Uterus (tissue), 4 donors: ENCODE measurements at places on chromosomes 4 and X.

- no peak for DNase-seq
Measured at GRCh38 chr4:183834252-183834651, 70.9 kb upstream of the STOX2 start.

- DNase-seq = no peak
Measured at GRCh38 chr4:128727658-128728057, 81.8 kb upstream of the JADE1 start.

DNA sequence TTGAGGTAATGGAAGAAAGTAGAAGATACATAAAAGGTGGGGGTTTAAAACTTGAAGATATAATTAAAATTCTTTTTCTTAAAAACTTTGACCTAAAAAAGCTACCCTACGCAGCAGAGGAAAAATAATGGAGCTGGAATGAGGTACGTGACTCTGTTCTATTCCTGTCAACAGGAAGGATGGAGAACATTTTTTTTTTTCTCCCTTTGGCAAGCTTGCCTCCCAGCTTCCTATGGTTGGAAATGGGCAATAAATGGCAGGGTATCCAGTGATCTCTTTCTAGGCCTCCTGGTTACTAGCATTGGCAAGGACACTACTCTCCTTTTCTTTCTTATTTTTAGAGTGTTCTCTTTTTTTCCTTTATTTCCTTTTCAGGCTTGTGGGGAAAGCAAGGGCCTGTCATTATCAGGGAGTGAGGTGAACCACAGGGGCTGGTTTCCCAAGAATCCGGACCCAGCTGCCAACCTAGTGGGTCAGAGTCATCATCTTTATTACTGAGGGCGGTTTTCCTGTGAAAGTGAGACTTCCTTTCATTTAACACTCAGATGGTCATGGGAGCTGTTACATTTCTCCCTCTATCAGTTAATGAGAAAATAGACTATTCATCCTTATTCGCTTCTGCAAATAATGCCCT, 224.6 kb downstream of the SPRY1 start:
- peak; percentile 32 for DNase-seq

DNA sequence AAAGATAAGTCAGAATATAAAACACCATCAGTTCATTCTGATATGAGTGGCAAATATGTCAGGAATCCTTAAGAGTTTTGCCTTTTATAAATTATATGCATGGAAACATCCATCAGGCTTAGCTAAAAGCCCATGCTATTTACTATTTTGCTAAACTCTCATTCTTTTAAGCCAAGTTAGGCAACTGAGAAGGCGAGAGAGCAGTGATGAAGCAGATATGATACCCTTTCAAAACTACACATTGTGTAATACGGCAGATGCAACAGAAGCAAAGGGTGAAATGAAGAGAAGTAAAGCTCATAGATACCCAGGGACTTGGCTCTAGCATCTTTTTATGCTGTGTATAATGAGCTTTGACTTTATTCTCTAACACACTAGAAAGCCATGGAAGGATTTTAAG, 95.8 kb downstream of the SLIT2 start:
- DNase-seq = no peak

GRCh38 chr4:166482758-166483157, 609.7 kb downstream of the TLL1 start:
- no peak for DNase-seq

DNA sequence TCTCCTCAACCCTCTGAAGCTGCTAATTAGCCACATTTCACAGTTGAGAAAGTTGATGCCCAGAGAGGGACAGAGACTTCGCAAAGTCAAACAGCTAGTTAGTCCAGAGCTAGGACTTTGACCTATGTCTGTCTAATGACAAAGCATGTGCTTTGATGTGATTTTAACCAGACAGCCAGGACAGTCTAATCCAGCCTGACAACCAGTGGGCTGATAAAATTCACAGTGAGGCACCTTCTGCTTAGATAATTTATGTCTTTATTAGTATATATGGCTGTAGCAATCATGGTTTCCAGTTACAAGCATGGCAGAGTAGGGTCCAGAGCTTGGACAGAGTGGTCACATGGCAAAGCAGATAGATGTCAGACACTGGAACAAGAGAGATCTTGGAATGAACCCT, 133.6 kb upstream of the C1QTNF7 start:
- no peak for DNase-seq

DNA sequence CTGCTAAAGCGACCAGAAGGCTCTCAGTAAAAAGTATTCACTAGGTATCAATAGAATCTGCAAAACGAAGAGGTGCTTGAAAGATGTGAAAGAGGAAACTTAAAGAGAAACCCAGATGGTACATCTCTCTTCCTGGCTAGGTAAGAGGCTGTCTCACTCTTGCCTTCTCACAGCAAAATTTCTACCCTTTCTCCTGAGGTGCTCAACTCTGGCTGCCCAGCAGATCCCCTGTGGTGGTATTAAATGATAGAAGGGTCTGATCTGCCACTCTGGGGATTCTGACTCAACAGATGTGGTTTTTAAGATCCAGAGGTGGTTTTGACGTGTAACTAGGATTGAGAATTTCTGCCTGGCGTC, 14.9 kb upstream of the TSPAN5 start:
- DNase-seq = no peak

DNA sequence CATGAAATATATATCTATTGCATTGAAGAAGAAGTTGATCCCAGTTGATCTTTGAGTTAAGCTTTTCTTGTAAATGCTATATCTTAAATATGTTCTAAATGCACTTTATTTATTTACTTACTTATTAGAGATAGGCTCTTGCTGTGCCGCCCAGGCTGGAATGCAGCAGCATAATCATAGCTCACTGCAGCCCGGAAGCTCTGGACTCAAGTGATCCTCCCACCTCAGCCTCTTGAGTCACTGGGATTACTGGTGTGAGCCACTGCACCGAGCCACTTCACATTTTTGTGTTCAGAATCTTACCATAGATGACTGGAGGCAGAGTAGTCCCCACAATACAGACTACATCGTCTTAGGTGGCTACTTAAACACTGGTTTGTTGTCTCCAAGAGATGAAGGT, 324.3 kb upstream of the SLIT2 start:
- DNase-seq = no peak

DNA sequence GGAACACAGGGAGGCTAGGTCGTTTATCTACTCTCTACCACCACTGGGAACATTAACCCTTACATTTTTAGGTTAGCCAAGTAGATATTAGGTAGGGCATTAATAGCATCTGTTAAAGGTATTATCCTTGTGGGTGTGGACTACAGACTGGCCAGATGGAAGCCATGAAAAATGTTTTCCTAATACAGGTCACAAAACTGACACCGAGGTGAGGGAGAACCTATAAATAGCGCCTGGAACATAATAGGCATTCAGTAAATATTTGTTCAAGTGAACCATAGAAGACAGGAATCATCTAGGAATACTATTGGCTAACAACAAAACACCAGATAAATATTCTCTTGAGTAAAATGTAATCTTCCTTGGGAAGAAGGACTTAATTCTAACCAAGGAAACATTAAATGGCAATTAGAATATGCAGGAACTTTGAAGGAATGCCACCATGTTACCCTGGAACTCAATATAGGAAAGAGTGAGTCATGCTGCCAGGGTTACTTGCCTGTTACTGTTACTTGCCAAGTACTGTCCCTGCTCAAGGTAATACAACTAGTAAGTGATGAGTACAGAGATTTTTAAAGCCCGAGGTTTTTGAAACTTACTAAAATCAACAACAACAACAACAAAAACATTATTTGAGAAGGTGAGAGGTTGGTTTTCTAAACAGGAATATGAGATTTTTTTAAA, 79.0 kb downstream of the SOX3 start:
- no peak for DNase-seq

GRCh38 chrX:31658360-31658759, 586.5 kb upstream of the FTHL17 start:
- DNase-seq = no peak

- DNase-seq = no peak
Measured at GRCh38 chr4:102761296-102761701, 531 bp upstream of the MANBA start.

- DNase-seq = no peak
Measured at GRCh38 chr4:107006218-107006617, 29.9 kb downstream of the DKK2 start.

- no peak for DNase-seq
Measured at GRCh38 chr4:145153181-145153903, 27.0 kb downstream of the OTUD4 start.

GRCh38 chr4:1975391-1975801, 33.4 kb downstream of the NELFA start:
- DNase-seq = no peak

- DNase-seq = no peak
Measured at GRCh38 chr4:109432203-109432602, 1.4 kb upstream of the SEC24B start.

GRCh38 chr4:36164900-36165630, 79.2 kb downstream of the ARAP2 start:
- no peak for DNase-seq

DNA sequence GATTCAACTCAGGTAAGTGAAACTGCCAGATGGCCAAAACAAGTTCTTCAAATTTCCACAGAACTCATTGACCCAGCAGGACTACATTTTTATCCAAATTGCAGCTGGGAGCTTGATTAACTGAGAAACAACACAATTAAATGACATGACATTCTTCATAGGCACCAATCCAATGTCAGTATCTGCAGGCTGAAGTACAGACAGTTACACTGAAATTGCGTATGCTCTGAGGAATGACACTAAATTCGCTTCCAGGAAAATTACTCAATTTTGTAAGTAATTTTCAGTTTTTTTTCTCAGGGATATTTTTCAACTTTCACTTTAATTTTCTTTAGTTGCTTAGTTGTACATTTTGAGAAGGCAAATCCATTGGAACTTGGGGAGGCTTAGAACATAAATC, 4.5 kb downstream of the C1GALT1C1 start:
- DNase-seq = no peak

GRCh38 chr4:184959309-184959708, 59.0 kb upstream of the HELT start:
- DNase-seq = no peak

DNA sequence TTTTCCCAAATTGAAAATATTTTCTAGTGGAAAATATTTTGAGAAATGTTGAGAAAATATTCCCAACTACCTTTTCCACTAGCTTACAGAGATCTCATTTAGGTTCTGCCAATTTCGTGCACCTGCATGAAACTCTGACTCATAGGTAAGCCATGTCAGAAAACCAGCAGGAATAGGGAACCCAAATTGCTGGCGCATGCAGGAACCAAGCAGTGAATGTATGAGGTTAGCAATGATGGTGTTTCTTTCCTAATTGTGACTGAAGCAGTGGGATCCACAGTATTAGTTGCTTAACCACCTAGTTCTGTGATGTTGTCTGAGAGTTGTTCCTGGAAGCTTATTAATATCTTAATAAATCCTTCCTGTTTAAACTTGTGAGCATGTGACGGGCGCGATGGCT, 381.0 kb upstream of the TRAM1L1 start:
- no peak for DNase-seq

DNA sequence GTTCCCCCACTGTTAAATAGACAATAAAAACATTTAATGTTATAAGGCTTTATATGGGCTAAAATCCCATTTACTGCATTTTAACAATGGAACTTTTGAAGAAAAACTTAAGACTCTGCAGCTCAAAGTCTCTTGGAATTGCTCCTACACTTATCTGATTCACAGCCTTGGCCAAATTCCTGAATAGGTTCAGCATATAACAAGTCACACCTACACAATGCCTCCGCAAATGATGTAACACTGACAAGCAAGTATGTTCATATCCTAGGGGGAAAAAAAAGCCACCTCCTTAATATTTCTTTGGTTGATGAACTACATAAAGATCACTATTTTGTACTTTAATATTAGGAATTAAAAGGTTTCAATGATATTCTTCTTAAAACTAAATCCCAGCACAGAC, 34.5 kb downstream of the RPS6KA6 start:
- no peak for DNase-seq

DNA sequence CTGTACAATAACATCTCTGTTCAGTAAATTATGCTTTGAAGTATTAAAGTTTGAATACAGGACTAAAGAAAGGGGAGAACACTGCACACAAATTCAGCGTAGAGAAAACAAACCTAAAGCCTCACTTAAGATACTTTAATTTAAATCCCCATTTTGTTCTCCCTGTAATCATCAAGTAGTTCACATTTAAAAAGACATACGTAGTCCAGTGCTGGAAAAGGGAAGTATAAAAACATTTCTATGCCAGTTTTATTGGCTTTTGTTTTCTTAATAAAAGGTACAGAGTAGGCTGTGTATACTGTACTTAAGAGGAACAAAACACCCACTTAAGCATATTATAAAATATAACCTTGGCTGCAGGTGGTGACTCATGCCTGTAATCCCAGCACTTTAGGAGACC, 101.6 kb downstream of the FGF16 start:
- DNase-seq = no peak

DNA sequence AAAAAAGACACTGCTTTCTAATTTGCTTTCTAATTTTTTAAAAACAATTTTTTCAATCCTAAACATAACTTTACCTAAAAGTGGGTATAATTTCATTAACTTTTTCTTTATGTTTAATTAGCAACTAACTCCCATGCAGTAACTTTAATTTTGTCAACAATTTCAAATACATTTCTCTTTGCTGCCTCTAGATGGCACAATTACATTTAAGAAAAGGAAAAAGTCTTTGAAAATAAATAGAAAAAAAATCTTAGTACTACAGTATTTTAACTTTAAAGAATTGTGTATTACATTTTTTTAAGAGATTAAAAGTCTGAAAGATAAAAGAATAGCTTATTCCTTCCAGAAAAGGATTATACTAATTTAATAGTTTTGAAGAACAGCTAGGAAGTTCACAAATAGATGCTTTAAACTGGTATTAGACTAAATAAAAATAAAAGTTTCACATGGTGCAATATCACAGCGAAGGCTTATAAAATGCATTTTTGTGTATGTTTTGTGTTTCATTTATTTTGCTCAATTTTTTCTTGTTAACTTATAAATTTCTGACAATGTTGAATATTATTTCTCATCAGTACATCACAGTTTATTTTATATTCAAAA, 105.1 kb downstream of the ADGRA3 start:
- DNase-seq = no peak

GRCh38 chr4:160375772-160376452, 1273.0 kb downstream of the RAPGEF2 start:
- no peak for DNase-seq

DNA sequence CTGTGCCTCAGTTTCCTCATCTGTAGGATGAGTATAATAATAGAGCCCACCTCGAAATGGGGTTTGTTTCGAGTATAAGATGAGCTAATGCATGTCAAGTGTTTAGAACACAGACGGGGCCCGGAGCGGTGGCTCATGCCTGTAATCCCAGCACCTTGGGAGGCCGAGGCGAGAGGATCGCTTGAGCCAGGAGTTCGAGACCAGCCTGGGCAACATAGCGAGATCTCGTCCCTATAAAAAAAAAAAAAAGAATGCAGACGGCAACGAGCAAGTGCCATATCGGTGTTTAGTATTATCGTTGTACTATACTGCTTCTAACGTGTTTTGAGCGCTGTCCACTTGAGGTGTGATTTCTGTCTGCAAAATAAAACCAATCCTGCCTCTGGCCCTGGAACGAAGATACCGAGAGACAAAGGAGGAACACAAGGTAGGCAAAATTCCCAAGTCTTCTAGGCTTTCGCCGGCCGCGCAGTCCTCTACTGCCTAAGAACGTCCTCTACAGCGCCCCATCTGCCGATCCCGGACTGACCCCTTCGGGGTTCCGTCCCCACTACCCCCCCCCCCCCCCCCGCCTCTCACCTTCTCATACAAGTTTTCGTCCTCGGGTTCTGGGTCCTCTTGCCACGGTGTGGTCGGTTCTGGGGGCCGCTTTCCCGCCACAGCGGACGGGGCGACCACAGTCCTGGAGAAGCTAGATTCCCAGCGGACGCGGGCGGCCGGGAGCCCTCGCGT, 442 bp downstream of the NDUFB11 start:
- peak; percentile 40 for DNase-seq

- DNase-seq = no peak
Measured at GRCh38 chr4:2947926-2948325, 15.3 kb downstream of the NOP14 start.
